Omental fat pad (tissue), 4 donors: ENCODE measurements at places on chromosomes 4 and X. TPM values are rescaled to one million over a fixed set of nuclear protein-coding genes. Genes with fewer than 3 reads are reported as not detected.
A peak's percentile ranks its signal among the peaks of the same experiment; 100 is the strongest.

The BGN gene
- 14.9 TPM for total RNA-seq

The FRG2 gene
- total RNA-seq = not detected

The VSIG1 gene
- not detected for total RNA-seq

The ADGRG2 gene
- 8.3 TPM for total RNA-seq

The SSX3 gene
- not detected for total RNA-seq

The PRDM5 gene
- total RNA-seq = 9.7 TPM

The CCNB3 gene
- 0.60 TPM for total RNA-seq

The CACNA1F gene
- 0.32 TPM for total RNA-seq

The APLN gene
- total RNA-seq = 0.32 TPM

- DNase-seq = peak; percentile 36
Measured at GRCh38 chrX:15471028-15471427, 22.1 kb downstream of the PIR start.

GRCh38 chrX:81202943-81203342 lies 1.0 kb downstream of the SH3BGRL start:
- no peak for DNase-seq

DNA sequence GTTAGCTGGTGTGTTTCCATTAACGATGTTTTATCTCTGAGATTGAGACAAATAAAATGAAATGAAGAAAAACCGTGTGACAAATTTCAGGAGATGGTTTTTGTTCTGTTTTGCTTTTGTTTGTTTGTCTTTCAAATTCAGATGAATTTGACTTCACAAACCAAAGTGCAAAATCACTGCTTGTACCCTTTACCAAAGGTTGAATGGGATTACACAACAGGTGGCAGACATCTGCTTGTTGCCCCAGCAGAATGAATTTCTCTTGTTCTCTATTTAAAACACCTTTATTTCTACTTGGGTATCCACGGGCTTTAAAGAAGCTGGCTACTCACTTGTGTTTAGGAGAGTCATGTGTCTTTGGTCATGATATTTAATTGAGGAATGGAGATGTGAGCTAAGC lies 239.7 kb upstream of the CLNK start:
- no peak for DNase-seq

DNA sequence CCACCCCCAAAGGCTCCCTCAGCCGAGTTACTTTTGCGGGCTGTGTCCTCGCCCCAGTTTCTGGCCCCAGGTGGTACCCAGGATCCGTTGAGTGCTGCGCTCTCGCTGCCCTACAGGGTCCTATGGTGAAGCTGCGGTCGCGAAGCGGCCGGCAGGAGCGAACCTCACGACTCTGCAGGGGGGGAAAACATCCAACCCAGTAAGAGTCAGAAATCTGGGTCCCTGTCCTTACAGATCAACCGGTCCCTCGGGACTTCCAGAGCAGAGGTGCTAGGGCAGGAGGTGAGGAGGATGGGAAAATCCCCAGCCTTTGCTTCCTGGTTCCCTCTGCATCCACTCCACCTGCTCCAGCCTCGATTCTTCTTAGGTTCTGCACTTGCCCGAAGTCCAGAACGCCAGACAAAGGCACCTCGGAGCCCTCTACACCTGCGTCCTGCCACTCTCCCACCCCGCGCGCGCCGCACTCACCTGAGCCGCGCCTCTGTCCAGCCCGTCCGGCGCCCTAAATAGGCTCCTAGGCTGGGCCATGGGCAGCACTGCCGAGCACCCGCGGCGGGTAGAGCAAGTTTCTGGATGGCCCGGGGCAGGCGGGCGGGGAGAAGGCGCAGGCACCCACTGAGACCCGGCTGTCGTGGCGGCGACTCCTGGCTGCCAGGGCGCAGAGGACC lies at the start of gene HS3ST1:
TSS of gene HS3ST1 (minus strand) at position 664 of the 668 bp plus-strand sequence. CDS start 28,889 bp downstream, outside the sequence.
- DNase-seq = no peak

DNA sequence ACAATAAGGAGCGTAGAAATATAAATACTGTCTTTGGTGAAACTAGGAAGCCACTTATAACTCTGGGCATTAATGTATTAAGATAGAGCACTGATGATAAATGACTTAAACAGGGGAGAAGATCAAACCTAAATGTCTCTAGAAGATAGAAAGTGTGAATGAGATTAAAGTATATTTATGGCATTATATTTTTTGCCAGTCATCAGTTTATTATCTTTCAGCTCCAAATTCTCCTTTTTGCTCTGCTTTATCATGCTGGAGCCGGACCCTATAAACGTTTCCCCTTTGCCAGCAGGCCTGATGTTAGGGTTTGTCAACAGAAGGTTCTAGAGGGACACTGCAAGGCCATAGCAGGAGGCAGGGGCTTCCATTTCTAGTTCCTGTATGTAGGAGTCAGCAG lies 76.4 kb downstream of the TBC1D19 start:
- DNase-seq = no peak

- DNase-seq = no peak
Measured at GRCh38 chrX:124534536-124534935, 188.2 kb downstream of the SH2D1A start.

GRCh38 chr4:129136433-129136832 lies 40.5 kb downstream of the C4orf33 start:
- no peak for DNase-seq

GRCh38 chr4:61312526-61312925 lies 112.4 kb downstream of the ADGRL3 start:
- no peak for DNase-seq

- DNase-seq = no peak
Measured at GRCh38 chrX:76279007-76279406, 106.1 kb downstream of the PBDC1 start.

GRCh38 chr4:188297873-188298272 lies 158.6 kb downstream of the TRIML1 start:
- DNase-seq = no peak

DNA sequence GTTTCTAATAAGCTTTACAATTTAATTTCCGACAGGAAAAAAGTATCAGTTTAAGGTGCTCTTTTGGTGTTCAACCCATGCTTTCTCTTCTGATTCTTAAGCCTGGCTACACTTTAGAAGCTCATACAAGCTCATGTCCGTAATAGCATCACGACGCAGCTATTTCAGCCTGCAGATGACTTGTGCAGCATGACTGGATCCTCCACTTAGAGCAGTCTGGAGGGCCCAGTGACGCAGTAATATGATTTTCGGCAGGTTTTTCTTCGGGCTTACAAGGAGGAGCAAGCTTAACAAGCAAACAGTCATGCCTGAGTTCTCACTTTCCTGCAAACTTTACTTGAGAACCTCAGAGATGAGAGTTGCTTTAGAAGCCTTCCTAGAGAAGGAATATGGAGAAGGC lies 85.3 kb upstream of the MAML3 start:
- no peak for DNase-seq

GRCh38 chrX:70042399-70043371 lies 7.1 kb downstream of the AWAT2 start:
- no peak for DNase-seq

- no peak for DNase-seq
Measured at GRCh38 chr4:81814987-81815541, 343.4 kb upstream of the RASGEF1B start.

DNA sequence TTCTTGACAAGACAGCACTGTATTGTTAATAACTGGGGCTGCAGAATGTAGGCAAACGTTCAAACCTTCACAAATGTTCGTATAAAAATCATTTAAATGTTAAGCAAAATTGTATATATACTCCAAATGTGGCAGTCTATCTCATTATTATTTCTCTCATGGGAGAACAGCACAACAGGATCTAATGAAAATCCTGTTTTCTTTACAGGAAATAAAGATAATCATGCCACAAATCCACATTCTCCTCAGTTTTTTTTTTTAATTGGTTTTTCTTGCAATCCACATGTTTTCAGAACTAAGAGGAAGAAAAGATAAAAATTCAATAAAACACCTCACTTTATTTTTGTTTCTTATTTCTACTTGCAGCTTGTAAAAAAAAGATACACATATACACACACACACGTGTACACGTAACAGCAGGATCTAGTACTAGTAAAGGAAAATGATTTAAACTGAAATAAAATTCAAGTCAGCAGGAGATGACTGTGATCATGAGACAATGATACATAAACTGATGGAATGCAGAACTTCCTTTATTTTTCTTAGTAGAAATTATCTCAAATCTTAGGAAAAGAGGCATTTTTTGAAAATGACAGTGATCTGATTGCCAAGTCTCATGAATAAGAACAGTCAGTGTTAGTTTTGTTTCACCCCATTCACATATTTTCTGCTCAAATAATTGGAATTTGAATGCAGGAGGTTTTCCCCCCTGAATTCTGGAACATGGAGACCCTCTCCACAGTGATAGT lies 11.3 kb downstream of the APBB2 start:
- DNase-seq = no peak

DNA sequence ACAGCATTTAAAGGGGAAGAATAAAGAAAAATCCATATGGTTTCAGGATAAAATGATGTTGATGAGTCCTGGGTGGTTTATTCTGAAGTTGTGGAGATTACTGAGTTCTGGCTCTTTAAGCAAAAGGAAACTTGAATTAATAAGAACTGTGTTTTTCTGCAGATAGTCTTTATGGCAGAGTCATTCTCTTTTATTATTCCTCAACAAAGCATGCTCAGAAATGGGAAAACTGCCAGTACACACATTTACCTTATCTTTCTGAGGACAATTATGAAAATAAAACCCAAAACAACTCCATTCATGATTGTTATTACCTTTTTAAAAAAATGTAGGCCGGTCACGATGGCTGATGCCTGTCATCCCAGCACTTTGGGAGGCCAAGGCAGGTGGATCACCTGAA lies 58.5 kb downstream of the ADD1 start:
- DNase-seq = no peak

DNA sequence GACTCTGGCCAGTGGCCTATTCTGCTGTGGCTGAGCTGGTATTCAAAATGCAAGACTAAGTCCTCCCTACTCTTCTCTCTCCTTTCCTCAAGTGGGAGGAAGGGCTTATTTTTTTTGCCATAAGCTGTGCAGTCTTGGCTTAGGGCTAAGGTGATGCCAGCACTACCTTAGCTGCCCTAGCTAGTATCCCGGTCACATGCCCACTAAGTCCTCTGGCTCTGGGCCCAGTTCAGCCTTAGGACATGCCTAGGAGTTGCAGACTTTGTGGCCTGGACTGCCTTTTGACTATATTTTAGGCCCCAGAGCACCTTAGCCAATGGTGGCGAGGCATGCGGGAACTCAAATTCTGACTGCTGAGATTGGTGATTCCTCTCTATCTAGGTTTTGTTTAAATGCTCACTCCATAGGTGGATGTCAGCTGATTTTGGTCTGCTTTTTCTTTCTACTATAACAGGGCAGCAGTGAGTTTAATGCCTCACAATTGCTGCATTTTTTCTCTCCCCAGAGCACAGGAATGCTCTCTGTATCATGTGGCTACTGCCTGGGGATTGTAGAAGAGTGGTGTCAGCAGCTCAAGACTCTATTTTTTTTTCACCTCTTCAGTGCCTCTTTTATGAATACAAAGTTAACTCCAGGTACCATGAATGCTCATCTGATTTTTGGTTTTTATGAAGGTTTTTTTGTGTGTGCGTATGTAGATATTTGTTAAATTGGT lies 472.9 kb upstream of the GRID2 start:
- DNase-seq = no peak

DNA sequence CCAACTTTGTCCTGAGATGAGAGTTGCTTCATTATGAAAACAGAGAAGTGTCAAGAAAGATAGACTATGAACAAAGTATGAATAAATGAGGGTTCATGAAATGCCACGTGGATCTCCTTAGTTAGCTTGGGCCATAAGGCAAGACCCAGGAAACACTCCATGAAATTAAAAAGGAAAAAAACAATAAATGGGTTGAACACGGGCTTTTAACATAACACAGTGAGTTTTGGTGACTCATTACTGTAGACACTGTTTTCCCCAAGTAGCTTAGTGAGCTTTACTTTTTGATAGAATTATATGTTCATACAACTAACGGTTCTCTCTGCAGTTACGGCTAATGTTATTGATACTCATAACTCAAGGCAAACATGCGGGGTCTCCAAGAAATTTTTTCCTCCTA lies 265.0 kb downstream of the DHX15 start:
- no peak for DNase-seq

DNA sequence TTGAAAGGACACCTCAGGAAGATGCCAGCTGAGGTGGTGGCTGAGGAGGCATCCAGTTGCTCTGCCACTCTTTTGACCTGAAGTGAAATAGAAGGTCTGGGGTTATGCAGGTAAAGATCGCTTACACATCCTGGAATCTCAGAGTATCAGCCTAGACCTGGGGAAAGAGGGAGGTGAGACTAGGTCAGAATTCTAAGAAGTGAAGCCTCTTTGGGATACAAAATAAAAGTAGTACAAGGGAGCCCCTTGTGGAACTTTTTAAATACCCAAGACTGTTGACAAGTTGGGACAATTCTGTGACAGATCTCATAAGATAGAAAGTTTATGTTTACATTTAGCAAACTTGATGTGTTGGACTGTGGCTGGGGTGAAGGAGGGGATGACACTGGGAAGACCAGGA lies 263.1 kb downstream of the SPRY1 start:
- DNase-seq = no peak

- DNase-seq = no peak
Measured at GRCh38 chr4:143424276-143424675, 87.6 kb downstream of the GAB1 start.

DNA sequence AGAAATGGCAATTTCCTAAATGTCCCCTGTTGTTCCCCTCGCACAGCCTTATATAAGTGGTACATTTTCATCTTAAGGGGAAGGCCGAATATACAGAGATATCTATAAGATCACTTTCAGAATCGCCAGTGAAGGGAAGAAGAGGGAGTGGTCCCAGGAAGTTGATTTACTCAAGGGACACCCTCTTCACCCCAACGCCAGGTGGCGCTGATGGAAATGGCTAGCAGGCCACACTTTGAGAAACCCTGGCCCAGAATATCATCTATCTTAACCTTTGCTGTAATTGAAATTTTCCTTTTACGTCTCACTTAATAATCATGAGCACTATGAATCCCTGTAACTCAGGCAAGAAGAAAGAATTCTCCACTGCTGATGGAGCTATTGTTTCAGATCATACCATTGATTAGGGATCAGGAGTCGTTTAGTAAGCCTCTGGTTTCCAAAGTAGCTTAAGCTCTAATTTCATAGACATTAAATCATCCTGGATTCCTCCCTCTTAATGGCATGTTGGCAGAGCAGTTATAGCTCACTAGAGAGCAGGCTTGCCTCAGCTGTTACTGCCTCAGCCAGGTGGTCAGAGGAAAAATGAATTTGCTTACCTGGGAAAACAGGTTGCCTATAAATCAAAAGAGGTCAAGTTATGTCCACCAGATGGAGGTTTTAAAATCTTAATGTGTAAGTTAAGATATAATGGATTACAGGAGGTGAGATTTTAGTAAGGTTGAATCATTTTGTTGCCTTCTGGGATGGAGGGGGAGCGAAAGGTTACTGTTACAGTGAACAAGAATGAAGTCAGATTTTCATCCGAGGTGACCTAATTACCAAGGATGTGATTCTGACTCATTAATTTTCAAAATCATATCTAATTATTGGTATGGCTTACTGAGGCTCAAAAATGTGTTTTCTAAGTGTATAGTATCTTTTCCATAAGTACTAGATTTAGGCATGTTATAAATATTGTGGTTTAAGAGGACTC lies 941.2 kb upstream of the TENM3 start:
- DNase-seq = no peak

DNA sequence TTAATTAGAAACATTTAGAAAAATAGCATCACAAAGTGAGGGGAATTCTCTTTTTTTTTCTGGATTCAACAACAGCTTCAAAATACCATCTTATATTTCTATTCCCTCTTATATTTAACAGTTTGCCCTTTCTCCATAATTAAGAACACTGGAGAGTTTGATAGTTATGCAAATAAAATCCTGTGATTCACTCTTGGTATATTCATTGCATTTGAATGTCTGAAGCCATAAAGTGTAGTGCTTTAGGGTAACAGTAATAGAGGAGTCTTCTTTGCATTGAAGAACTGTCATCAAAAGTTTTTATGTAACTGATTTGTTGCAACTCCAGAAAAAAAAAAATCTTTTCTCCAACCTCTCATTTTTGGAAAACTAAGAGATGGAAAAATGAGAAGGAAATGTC lies 352.0 kb upstream of the GALNTL6 start:
- no peak for DNase-seq
